Activated naive CD4-positive, alpha-beta T cell treated with anti-CD3 and anti-CD28 coated beads, Interleukin-2, amount 50 U/mL, for 72 hours (primary cell): ENCODE measurements at places on chromosomes 12 and 14. TPM values are rescaled to one million over a fixed set of nuclear protein-coding genes. Genes with fewer than 3 reads are reported as not detected.

SLC10A1 gene
- not detected for total RNA-seq

ITGB7 gene
- 76.3 TPM for total RNA-seq

GRCh38 chr12:22287776-22288621 lies 46.5 kb downstream of the ST8SIA1 start:
- no peak for DNase-seq

DNA sequence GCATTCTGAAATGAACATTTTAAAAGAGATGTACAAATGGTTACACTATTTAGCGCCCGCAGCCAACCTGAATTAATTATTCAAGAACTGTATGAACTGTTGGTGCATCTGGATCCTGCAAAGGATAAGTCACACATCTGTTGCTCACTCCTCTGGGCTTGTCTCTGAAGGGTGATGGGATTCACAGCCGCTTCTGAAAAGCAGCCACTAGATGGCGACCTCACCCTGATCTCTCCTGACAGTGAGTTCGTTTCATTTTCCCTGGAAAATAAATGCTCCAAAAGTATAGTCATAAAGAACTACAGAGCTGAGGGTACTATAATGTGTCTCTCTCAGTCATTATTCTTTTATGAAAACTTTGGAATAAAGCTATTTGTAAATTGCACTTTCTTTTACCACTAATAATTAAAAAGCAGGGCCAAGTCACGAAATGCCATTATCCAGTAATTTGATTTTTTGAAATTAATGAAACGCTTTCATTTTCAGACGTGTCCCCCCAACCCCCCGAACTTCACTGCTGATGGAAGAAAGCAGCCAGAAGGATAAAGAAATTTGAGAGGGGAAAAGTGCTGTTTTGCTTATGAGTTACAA lies 789.6 kb downstream of the NRXN3 start:
- no peak for DNase-seq

RNF212B gene
- not detected for total RNA-seq

DNA sequence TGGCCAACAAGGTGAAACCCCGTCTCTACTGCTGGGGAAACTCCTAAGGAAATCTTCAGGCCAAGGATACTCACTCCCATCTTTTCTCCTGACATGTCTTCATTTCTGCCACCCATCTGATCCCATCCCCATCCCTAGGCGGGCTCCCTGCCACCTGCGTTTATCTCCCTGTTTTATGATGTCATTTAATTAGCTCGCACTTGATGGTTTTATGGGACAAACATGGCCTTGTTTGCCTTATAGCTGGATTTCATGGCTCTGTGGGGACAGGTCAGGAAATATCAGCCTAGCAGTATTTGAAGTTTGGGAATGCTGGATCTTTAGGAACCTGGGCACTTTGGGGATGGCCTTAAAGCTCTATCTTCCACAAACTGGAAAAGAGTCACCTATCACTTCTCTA lies 88.5 kb upstream of the CISTR start:
- no peak for DNase-seq

DNA sequence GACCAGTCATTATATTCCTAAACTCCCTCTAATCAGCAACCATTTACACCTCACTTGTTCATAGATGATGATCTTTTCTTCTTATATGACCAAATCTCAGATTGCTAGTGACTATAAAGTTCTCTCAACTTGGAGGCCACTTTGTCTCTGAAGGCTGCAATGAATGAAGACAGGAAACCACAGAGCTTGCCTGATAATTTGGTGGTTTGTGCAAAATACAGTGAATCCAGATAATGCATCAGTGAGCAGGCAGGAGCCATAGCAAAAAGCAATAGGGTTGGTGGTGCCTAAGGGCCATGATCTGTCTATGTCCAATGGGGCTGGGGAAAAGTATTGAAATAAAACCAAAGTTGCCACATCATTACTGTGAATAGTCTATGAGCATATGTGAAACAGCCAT lies 123.8 kb upstream of the LRFN5 start:
- no peak for DNase-seq

- DNase-seq: no peak
These were observed 65.2 kb downstream of the TBC1D30 start for GRCh38 chr12:64889434-64890216.

SLC35F4 gene
- total RNA-seq: not detected

DNA sequence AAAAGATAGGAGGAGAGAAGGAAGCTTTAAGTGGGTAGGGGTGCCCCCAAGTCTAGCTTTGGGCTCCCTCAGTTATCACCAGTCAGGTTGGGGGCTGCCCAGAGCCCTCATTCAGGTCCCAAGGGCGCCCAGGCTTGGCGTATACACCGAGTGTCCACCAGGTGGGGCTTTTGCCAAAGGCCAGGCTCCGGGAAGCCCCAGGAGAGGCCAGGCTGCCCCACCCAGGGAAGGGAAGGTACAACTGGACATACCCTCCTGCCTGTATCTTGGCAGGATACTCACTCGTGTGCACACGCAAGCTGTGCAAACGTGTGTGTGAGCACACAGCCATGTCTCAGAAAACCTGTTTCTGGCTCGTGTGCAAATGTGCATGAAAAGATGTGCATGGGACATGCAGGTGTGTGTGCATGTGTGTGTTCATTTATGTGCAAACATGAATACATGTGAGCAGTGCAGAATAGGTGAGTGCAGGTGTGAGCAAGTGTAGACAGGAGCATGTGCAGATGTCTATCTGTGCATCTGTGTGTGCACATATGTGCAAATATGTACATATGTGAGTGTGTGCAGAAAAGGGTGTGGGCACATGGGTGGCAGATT lies 103.9 kb upstream of the MYL2 start:
- DNase-seq: no peak

DNA sequence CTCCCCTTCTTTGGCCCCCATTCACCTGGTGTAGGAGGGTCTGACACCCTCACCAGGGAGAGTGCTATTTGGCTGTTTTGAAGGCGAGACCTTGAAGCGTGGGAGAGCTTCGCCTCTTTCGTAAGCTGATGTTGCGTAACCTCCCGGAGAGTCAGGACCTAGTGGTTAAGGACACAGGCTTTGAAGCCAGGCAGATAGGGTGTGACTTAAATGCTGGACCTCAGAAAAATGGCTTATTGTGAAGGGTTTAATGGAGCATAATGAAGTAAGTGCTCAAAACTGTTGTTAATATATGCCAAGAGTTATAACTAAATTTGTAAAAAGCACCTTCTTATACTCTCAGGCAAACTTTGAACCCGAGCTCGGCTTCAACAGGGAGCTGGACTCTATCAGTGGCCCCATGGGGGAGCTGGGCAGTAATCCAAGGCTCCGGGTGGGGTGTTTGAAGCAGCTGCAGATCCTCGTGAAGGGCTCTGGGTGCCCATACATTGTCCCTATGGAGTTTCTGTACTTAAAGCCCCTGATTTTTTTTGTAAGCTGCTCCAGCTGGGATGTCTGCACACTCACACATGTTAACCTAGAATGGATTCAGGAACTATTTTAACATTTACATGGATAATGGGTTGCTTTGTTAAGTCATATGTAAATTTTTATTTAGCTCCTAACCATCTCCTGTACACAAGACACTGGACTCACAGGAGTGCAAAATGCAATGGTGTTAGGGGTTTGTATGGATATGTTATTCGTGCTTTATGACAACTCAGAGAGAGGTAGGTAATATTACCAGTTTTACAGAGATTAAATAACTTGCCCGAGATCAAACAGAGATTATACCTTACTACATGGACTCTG lies 26.0 kb downstream of the PPFIBP1 start:
- DNase-seq: no peak

CYP27B1 gene
- 7.6 TPM for total RNA-seq
